GM13976 (cell line): ENCODE measurements at places on chromosomes 11 and 22.

- DNase-seq, result no peak
These were observed 30.1 kb downstream of the SBF2 start for GRCh38 chr11:10263929-10264328.

DNA sequence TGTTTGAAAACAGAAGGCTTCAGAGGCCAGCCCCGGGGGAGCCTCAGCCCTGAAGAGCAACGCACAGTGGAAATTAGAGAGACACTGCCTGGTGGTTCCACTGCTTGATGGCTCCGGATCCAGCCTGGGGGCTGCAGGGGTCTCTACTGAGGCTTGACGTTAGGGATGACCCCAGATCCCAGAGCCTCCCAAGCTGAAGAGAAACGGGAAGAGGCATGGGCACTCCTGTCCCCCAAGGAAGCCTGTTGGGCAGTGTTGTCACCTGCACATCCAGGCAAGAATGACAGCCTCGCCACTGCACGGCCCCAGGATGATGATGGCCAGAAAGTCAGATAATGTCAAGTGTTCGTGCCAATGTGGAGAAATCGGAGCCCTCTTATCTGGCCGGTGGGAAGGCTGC, 56.8 kb upstream of the FGF3 start:
- no peak for DNase-seq

- DNase-seq, result no peak
These were observed 1.1 kb downstream of the IL18BP start for GRCh38 chr11:71999798-72000197.

DNA sequence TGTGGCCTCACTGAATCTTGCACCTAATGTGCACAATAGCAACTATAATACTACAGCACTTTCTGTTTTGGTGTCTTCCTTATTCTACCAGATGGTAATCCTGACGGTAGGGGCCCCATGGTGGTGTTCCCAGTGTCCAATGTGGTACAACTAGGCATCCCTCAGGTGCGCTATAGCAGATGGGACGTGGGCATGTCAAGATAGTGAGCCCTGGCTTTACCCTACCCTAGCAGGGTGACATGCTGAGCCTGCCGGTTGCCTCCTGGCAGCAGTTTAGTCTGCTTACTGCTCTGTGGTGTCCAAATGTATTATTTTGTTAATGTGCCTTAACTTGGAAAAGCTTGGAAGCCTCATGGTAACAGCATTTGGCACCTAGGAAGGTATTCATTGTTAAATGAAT, 19.2 kb downstream of the ACO2 start:
- no peak for DNase-seq

GRCh38 chr11:79200398-79201070, 240.3 kb downstream of the TENM4 start:
- DNase-seq, result no peak

GRCh38 chr11:131691181-131692041, 321.0 kb downstream of the NTM start:
- peak; percentile 69 for DNase-seq

GRCh38 chr11:17739945-17740338, 5.4 kb downstream of the KCNC1 start:
- no peak for DNase-seq

GRCh38 chr11:119791701-119792151, 62.7 kb upstream of the NECTIN1 start:
- no peak for DNase-seq

- no peak for DNase-seq
These were observed 294.4 kb downstream of the DDX10 start for GRCh38 chr11:108959105-108959761.

GRCh38 chr11:3087821-3088800, 30.9 kb upstream of the CARS1 start:
- peak; percentile 24 for DNase-seq
